ENCODE measurements at places on chromosomes 11 and 22.

DNA sequence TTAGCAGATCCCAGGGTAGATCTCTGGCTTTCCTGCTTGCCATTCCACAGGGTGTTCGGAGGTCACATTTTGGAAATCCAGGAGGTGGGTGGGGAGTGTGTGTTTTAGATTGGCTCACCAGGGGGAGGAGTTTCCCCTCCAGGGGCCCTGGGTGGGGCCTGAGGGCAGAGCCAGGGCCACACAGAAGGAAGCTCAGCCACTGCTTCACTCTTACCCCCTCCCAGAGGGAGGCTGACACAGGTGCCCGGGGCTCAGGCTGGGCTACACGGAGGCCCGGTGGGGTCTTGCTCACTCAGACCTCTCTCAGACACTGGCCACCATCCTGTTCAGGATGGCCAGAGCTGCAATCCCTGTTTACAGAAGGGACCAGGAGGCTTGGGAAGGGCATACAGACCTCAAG, 2.5 kb downstream of the WNT7B start:
- DNase-seq, result no peak

GRCh38 chr11:67503119-67504004, 1.8 kb downstream of the PITPNM1 start:
- no peak for DNase-seq

DNA sequence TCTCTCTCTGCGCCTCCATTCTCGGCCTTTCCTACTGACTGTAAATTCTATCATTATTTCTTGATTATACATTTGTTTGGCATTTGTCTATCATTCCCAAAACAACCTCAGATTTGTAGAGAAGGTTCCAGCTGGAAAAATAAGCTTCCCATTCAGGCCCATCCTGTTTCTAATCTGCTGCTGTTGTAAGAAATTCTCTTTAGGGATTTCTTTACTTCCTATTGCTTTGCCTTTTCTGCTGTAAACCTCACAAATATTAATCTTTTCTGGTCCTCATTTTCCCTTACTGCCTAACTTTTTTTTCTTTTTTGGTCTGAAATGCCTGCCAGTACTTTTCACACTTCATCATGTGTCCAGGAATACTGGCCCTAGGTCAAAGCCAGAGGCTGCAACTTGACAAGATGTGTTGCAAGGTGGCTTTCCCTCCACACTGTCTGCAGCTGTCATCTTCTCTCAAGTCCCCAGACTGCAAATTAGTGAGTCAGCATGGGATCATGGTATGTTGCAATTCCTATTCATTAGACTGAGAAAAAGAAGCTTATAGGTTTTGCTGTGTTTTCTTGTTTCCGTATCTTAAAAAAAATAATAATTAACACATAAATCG, 858.7 kb upstream of the CHORDC1 start:
- DNase-seq, result no peak

DNA sequence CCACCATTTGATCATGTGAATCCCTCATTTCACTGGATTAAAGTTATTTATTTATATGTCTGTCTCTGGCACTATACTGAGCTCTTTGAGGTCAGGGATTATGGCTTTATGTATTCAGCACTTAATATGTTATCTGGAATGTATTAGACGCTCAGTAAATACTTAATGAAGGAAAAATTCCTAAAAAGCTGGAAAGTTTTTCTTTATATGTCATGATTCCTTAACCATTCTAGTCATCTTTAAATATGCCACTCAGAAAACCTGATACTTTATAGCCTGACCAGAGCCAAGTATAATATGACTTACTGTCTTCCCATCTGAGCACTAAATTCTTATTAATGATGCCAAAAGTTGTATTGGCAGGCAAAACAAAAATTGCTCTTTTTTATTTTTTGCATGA, 27.1 kb downstream of the RNF169 start:
- DNase-seq, result no peak

- no peak for DNase-seq
Observed at GRCh38 chr11:118910309-118911112, 15.2 kb downstream of the BCL9L start.

- peak; percentile 91 for DNase-seq
Observed at GRCh38 chr22:37904572-37905533, 1.2 kb upstream of the MICALL1 start.

DNA sequence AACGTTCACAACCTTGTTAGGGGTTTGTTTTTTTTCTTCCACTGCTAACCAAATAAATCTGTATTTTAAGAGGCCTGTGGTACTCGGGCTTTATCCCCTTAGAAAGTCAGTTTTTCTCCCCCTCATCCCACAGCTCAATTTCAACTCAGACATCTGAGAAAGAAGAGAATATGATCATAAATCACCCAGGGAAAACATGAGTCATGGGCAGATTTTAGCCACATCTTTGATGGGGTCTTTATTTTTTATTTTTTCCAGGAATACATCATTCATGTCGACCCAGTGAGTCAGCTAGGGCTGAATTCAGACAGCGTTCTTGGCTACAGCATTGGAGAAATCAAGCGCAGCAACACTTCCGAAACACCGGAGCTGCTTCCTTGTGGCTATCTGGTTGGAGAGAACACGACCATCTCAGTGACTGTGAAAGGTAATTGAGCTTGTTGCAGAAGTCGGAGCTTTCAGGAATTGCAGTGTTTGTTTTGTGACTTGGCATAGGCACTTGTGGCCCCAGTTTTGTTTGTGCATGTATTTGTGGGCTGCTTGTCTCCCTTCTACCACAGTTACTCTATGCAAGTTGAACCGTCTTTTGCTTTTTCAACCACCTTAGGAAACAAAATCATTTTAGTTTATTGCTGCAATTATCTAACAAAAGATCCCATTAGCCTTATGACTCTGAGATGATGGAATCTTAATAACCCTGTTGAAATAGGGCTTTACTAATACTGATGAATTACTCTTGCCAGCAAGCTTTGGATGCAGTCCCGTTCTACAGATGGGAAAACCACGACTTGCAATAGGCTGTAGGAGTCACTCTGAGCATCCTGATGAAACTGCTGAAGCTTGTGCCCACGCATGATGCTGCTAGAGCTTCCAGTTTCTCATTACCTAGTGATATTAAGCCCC, 62.7 kb downstream of the DBX1 start:
- no peak for DNase-seq

GRCh38 chr22:25085930-25086901, 113.4 kb upstream of the CRYBB3 start:
- no peak for DNase-seq

DNA sequence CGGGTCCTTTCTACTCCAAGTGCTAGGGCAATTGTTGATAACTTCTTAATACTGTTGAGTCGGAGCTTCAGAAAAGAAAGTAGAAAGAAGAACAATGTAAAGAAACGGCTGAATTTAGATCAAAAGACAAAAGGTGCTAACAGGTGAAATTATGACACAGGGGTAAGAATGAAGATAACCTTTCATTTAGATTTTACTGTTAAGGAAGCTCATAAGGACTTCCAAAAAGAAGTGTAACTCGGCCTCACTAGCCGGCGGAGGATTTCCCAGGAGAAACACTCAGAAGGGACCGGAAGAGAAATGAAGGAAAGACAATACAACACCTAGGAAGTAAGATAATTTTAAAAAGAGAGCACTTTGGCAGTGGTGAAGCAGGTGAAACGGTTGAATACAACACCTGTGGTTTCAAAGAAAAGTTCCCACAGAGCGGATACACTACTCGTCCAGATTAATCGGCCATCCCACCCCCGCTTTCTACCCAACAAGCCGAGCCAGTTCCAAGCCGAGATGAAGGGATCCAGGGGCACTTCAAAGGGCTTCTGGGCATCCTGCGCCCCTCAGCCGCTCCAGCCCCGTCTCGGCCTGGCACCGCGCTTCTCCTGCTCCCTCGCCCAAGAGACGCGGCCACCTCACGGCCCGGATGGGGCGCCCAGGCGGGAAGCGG, 737 bp downstream of the PPP2R1B start:
- no peak for DNase-seq
